ENCODE measurements at places on chromosomes 1 and 21.

DNA sequence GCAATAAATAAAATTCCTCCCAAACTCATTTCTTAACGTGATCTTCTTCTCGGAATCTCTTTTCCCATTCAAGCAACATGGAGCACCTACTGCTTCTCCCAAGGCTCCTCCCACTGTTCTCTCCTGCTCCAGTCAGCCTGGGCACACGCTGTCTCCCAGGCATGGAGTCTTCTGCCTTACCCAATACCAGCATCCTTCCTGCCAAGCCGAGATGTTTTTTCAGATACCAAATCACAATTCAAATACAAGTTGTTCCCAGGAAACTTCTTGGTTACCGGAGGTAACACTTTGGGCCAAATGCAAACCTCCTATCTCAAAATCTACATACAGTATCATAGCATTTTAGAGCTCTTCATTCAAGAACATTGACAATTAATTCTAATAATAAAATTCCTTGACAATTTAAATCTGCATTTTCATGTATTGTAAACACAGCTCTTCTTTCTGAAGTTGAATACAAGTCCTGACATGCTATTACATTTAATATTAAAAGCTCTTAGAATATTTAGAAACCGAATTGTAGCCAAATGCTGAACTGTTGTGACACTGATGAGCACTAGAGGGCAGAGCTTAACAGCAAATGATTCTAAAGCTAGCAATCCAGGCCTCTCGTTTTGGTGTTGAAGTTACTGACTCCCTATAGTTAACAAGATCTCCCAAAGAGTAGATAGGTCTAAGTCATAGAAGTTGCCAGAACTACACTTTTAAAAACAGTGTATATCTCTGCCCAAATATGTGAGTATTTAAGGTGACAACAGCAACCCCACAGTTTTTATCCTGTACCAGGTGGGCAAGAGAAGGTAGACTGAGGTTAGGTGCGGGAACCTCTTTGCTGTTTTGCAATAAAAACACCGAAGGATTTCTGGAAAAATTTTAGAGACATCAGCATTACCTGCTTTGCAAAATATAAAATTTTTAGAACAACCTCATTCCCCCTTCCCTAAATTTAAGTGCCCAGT lies 52.3 kb downstream of the BCAR3 start:
- no peak for DNase-seq

- no peak for DNase-seq
Measured at GRCh38 chr1:173682184-173682583, 12.5 kb upstream of the ANKRD45 start.

- DNase-seq = peak; percentile 70
Measured at GRCh38 chr1:205811660-205812059, 1.3 kb downstream of the SLC41A1 start.

- DNase-seq = no peak
Measured at GRCh38 chr1:192098001-192098400, 60.3 kb upstream of the RGS18 start.

Data from left ventricle myocardium inferior (tissue), 1 donor.